Coronary artery (tissue), 2 donors: ENCODE measurements at places on chromosomes 2 and 18.
A peak's percentile ranks its signal among the peaks of the same experiment; 100 is the strongest.

DNA sequence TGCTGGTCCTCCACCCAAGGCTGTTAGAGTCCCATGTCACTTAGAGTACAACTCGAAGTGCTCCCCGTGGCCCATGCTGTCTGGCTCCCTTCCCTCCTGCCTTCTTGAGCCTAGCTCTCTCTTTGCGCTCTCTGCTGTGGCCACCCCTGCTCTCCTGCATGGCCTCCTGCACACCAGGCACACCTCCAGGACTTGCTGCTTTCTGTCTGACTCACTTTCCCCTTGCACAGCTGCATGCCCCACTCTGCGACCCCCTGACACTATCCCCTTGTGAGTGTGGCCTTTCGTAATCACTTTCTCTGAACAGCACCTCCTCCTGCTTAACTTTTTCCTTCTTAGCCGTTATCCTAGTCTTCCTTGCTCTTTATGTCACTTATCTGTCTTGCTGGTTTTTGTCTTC is 343.6 kb downstream of the TGIF1 start:
- no peak for DNase-seq

GRCh38 chr2:166411473-166412230 is 35.9 kb upstream of the SCN9A start:
- no peak for DNase-seq

- DNase-seq = no peak
Measured at GRCh38 chr18:73947180-73947921, 200.3 kb downstream of the FBXO15 start.

GRCh38 chr2:232049350-232049749 is 87.8 kb downstream of the DIS3L2 start:
- DNase-seq = no peak

GRCh38 chr2:171515672-171516298 is 6.5 kb upstream of the CYBRD1 start:
- DNase-seq = no peak

DNA sequence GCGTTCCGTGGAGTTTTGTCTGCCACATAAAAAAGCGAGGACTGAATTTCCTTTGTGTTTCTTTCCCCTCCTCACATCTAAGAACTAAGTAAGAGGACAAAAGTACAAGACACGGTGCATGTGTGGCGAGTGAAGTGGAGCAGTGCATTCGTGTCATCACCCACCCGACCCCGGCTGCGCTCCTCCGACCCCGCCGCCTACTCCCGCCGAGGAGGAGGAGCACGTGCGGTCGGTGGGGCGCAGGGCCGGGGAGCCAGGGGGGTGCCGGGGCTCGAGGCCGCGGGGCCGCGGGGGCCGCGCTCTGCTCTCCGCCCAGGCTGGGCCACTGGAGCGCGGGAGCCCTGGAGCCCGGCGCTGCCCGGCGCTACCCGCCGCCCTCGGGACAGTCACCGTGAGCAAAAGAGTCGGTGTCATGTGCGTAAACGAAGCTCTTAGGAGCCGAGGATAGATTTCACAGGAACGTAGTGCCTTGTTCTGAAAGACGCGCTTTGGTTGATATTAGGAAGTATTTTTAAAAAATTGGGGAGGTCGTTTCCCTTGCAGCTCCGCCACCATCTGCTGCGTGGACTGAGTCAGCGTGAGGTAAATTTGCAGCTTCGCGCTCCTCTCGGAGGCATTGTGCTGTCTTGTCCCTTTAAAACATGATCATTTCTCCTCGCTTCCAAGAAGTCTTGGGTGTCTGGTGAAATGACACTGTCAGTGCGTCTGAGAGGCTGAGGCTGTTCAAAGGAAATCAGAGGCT is 11.0 kb downstream of the TBR1 start:
- no peak for DNase-seq

DNA sequence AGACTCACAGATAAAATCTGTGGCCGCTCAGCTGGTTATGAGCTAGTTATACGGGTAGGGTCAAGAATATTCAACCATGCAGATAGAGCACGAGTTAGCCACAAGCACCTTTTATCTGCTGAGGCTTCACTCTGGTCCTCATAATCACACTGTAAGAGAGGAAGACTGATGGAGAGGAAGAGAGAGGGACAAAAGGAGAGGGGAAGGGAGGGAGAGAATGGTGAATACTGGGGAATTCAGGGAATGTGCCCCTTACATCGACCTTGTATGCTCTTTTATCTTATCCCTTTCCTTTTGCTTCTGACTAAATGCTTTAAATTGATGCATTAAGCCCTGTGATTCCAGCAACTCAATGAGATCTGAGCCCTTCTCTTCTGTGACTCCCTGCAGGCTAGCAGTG is 333.1 kb downstream of the DSEL start:
- no peak for DNase-seq

- peak; percentile 86 for DNase-seq
Measured at GRCh38 chr2:178193823-178194599, at the start of gene OSBPL6. TSS of gene OSBPL6 (plus strand) at chr2:178194512. CDS start at chr2:178306185, 111,673 bp downstream.

DNA sequence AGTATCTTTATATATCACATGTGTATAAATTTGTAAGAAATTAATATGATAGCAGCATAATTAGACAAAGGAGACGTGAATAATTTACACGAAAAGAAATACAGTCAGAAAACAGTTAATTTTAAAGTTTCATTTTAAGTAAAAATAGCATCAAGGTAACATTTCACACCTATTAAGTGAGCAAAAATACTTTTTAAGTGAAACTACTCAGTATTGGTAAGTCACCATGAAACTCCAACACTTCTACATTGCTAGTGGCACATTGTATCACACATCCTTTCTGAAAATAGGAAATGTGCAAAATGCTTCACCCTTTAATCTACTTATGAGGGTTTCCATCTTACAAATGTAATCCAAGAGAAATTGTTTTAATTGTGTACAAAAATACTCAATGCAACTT is 287.9 kb upstream of the EPAS1 start:
- DNase-seq = no peak

GRCh38 chr2:230830428-230830827 is 34.3 kb upstream of the ITM2C start:
- no peak for DNase-seq
